ENCODE measurements at places on chromosomes 5 and 9.

- DNase-seq: no peak
Observed at GRCh38 chr5:169296419-169297143, 4.4 kb downstream of the SLIT3 start.

DNA sequence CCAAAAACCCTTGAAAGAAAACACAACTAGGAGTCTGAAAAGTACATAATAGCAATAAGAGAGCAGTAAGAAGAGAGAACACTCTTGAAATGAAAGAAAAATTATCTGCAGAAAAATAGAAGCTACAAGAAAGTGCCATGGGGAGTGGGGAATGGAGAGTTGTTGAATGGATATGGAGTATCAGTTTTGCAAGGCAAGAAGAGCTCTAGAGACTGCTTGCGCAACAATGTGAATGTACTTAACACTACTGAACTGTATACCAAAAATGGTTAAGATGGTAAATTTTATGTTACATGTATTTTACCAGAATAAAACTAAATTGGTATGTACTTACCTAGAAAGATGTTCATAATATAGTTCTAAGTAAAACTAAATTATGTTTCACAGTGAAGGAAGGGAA lies 54.8 kb upstream of the RASGRF2 start:
- no peak for DNase-seq

DNA sequence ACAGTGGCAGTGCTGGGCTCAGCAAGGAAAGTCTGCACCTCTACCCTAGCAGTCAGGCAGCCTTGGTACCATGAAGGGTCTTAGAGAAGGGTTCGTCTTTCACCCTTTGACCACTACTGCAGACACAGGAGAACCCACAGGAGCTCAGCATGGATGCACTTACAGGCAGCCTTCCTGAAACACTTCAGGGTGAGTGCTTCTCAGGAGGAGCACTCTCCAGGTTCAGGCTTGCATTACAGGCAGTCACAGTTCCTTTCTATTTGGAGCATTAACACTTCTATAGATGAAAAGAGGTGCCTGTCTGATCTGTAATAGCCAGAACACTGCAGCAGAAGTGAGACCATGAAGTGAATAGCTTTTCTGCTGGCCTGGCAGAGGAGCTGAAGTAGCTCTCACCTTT lies 8.7 kb upstream of the CYLC2 start:
- no peak for DNase-seq

GRCh38 chr9:129166623-129167557 lies 11.2 kb downstream of the IER5L start:
- DNase-seq: no peak

GRCh38 chr5:33504570-33504969 lies 63.8 kb downstream of the TARS1 start:
- no peak for DNase-seq

DNA sequence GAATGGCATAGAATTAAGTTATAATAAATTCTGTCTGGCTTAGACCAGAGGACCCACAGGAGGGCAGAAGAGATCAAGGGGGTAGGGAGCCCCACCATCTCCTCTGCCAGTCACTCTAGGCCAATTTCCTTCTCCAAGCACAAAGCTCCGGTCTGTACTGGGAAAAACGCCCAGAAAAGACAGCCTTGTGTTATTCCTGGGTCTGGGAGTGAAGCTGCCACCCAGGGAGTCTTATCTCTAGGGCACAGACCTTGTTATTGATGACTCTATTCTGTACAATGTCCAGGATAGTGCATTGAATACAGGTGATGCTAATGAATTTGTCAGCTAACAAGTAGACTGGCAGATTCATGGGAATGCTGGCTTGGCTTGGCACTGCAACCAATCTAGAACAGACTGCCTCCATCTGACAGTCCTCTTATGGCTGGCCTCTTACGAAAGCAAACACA lies 60.7 kb downstream of the MED27 start:
- no peak for DNase-seq

GRCh38 chr5:37738057-37738691 lies 101.7 kb downstream of the GDNF start:
- DNase-seq: peak; percentile 51

All from NCI-H1694 (cell line).